ENCODE measurements at places on chromosomes 12 and 14.

GRCh38 chr12:127340381-127340780 is 926.6 kb upstream of the TMEM132C start:
- no peak for DNase-seq

DNA sequence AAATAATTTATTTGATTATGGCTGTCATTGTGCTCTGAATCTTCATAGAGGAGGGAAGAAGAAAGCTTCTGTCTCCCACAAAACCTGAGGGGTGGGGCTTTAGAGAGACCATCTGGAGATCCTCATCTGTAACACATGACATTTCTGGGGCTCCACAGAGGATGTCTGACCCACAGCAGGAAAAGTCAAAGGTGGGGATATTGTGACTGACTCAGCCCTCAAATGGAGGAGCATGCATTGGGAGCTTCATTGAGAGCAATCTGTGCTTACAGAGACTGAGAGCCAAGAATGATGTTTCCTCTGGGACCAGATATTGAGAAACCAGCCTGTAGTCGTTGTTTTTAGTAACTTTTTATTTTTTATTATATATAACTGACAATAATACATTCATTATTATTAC is 158.7 kb downstream of the SYT1 start:
- DNase-seq = no peak

DNA sequence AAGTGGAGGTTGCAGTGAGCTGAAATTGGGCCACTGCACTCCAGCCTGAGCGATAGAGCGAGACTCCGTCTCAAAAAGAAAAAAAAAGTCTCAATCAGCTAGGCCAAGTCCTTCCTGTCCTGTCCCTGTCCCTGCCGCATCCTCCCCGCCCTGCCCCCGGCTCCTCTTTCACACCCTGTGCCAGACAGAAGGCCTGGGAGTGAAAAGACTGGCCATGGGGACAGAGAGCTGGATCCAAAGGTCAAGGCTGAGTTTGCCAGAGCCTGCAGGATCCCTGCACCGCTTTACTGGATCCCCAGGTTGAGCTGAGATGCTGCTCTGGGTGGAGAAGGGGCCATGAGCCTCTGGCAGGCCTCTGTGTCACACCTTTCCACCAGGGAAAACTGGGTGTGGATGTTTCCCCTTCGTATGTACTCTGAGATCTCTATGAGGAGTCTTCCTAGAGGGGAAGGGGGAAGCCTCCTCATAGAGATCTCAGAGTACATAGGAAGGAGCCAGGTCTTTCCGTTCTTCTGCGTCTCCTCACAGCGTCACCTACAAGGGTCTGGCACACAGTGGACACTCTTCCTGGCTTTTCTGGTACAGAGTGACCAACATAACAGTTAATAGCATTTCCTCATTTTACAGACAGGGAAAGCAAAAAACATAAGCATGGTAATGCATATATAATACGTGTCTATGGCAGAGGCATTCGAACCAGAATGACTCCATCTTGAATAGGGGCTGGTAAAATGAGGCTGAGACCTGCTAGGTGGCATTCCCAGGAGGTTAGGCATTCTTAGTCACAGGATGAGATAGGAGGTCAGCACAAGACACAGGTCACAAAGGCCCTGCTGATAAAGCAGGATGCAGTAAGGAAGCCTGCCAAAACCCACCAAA is 35.1 kb downstream of the NINJ2 start:
- no peak for DNase-seq

DNA sequence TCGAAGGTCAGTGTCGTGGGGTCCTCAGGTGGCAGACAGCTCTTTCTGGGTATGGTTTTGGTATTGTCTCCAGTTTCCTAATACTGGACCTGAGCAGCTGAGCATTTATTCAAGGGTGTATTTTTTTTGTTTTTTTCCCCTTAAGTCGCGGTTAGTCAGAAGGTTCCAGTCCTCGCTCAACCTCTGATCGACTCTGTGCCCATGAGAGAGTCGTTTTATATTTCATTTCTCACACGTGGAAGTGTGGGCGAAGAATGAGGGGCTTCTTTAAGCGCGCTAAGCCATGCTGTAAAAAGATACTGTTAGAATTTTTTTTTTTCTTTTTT is 499 bp downstream of the MIPOL1 start:
- DNase-seq = no peak

DNA sequence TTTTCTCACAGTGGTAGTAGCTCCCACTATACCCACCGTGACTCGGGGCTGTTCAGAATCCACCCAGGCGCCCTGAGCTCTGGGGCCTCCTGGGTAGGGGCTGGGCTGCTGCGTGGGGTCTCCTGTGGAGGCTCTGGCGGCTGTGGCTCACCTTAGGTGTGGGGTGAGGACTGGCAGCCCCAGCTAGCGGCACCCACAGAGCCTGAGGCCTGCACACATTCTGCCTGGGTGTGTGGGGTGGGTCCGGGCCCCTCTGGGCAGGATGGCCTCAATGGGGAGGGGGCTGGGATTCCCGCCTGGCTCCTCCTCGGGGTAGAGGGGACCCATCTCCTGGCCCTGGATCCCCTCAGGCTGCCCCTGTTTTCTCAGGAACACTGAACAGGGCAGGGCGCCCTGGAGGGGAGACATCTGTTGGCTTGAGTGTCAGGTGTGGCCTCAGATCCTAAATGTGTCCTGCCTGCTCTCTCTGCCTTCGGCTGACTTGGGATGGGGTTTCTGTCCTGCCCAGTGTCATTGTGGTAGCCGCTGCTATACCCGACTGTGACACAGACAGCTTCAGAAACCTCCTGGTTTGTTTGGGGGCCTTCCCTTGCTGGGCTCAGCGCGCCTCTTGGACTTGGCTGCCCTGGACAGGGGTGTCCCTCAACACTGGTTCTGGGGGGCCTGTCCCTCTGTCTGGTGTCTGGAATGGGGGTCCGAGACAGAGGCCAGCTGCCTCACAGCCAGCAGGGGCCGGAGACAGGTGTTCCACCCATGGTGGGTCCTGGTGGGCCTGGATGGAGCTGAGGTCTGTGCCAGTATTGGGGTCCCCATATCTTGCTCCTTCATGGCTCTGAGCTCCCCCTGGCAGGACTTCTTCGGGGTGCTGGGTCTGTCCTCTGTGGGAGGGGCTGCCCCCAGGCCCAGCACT is 354.9 kb downstream of the TMEM121 start:
- no peak for DNase-seq

- no peak for DNase-seq
Measured at GRCh38 chr14:71606064-71606463, 326.2 kb upstream of the RGS6 start.

Measured in hematopoietic multipotent progenitor cell treated with erythropoietin and hydrocortisone succinate and interleukin-3 and kit ligand, for 15 days (in vitro differentiated cells).